Stimulated activated CD4-positive, alpha-beta T cell treated with anti-CD3 and anti-CD28 coated beads, Interleukin-2, amount 100 ng/mL, for 24 hours (primary cell): ENCODE measurements at places on chromosomes 11 and 22.

DNA sequence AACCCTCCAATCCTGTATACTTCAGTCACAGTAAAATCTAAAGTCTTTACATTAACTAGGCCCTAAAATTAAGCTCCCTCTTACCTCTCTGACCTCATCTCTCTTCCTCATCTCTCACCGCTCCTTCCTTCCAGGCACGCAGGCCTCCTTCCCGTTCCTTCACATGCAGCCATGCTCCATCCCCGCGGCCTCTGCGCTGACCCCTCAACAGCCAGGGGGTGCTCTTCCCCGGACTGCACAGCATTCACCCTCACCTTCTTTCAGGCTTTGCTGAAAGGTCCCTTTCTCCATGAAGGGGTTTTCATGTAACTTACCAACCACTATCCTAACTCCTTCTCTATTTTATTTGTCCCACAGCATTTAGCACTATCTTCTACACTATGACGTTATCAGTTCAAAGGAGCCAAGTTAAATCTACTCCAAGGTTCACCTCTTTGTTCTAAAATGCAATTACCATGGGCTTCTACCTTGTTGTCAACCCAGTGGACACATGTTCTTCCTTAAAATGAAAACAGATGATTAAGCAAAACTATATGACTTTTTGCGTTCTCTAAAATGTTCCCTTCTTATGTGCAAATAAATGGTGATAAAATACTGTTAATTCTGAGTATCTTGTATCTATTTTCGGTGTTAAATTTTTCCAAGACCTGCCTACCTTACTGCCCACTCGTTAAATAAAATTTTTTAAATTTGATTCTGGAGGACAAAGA, 57.8 kb upstream of the APOA1 start:
- no peak for DNase-seq

DNA sequence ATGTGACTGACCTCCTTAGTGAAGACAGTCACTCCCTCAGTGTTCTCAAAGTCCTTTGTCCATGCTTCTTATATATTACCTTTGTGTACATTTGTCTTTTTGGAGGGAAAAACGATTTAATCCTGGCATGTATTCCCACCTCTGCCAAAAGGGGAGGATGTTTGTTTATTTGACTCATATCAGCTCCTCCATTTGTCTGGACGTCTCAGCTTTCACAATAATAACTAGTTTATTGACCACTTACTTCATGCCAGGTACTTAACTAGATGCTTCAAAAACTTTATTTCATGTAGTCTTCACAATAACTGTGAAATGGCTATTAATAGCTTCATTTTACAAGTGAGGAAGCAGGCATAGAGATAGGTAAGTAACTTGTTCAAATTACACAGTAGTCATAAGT, 5.3 kb downstream of the TBCEL start:
- DNase-seq: no peak

- DNase-seq: no peak
Measured at GRCh38 chr22:30392661-30393321, 4.0 kb upstream of the SEC14L2 start.

DNA sequence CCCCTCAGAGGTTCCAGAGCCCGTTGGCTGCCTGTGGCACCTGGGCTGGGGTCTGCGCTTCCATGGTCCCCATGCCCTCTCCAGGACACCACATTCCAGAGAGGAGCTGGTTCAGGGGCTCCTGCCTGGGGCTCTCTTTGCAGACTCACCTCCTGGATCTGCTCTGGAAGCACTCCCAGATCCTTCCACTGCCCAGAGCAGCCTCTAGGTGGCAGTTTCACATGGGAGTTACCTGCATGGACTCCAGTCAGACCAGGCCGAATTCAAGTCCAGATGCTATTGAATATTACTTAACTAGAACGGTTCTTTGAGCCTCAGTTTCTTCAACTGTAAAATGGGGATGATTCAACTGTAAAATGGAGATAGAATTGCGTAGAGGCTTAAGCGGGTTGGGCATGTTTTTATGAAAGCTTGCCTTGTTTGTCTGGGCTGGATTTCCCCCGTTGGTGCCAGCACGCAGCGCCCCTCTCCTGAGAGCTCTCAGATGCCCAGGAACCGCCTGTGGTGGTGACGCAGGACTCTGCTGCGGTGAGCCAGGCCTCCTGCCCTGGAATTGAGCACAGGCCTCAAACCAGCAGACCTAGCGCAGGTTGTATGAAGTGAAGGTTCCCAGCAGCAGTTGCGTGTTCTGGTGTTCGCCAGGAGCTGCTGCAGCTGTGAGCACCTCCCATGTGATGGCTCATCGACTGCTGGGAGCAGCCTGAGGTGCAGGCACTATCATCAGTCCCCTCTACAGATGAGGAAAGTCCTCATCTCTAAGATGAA, 44.2 kb downstream of the LMO1 start:
- DNase-seq: no peak

GRCh38 chr11:66291303-66291705, 390 bp upstream of the TMEM151A start:
- no peak for DNase-seq

- peak; percentile 74 for DNase-seq
Measured at GRCh38 chr11:3049430-3050243, 7.6 kb downstream of the CARS1 start.

GRCh38 chr11:119427279-119427678, 4.3 kb upstream of the THY1 start:
- no peak for DNase-seq

DNA sequence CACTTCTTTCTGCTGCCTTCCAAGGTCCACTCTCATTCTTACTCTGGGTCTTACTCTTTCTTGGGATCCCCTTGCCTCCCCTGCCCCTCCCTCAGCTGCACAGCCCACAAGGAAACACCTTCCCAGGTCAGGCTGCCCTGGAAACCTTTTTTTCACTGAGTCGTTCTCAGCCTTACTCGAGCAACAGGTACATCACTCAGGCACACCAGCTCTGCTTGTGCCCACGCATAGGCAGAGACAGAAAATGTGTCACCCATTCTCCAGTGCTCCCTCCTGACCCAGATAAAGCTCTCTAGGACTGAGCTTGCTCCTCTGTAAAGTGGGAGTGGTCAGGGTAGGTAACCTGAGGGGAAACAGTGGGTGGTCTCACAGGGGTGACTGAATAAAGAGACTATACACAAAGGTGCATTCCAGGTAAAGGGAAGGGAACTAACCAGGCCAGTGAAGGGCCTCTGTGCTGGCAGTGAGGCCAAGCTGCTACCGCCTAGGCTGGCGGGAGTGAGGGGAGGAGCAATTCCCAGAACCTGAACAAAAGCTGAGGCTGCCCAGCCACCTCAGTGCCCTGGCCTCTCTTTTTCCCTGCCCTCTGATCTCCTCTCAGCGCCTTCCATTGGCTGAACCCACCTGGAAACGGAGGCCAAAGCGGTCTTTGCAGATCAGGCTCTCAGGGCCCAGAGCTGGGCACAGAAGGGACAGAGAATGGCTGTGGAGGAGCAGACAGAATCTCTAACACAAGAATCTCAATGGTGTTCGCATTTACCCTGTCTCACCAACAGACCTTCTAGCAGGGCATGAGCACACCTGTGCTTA, 15.9 kb downstream of the PRG3 start:
- no peak for DNase-seq
